Foreskin keratinocyte (primary cell): ENCODE measurements at places on chromosomes 5 and 9.

- DNase-seq, result no peak
Measured at GRCh38 chr9:22969350-22969979, 522.8 kb downstream of the DMRTA1 start.

DNA sequence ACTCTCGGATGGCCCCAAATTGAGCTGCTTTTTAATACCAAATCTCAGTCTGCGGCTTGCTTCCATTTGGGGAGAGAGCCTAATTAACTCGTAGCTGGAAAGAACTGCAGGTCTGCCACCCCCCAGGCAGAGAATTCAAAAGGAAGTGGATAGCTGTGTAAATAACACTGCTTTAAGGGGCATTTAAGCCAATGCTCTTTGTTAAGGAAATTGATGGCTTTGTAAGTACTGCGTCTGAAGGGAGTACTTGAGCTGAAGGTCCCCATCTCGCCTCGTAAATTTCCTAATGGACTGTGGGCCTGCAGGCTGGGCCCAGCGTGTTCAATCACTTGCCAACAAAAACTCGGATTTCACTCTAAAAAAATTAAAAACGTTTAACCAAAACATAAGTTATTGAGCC, 132.7 kb downstream of the PAPPA start:
- no peak for DNase-seq

- no peak for DNase-seq
Measured at GRCh38 chr5:67030289-67031056, 166.1 kb downstream of the CD180 start.

GRCh38 chr5:179876610-179876952, 18.0 kb upstream of the MRNIP start:
- no peak for DNase-seq

DNA sequence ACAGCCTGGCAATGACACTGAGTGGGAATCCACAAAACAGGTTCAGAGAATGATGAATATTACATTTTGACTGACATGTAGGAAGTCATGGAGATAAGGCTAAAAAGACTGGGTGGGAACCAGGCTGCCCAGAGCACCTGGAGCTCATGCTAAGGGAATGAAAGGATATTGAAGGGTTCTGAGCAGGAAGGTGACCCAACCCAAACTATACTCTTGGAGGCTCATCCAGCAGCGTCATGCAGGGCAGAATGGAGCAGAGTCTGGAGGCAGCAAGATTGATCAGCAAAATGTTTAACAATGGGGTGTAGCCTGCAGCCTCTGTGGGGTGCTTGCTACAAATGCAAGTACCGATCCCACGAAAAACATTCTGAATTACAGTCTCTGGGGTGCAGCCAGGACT, 120.2 kb downstream of the PSD2 start:
- DNase-seq, result no peak

GRCh38 chr9:88816141-88816540, 175.1 kb upstream of the S1PR3 start:
- no peak for DNase-seq

DNA sequence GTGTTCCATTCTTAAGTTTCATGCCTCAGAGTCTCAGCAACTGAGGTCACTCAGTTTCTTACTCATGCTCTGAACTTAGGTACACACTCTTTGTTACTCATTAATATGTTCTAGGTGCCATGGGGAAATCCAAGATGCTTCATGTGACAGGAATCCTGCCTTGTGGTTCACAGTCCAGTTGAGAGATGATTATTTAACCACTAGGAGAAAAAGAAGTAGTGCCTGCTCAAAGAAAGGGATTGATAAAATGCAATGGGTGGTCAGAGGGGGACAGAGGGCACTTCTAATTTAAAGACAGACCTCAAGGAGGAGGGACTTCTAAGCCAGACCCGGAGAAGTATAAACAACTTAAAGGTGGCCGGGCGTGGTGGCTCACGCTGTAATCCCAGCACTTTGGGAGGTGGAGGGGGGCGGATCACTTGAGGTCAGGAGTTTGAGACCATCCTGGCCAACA, 69.0 kb downstream of the UGCG start:
- DNase-seq, result peak; percentile 98

- no peak for DNase-seq
Measured at GRCh38 chr9:111096051-111096450, 57.8 kb upstream of the LPAR1 start.

DNA sequence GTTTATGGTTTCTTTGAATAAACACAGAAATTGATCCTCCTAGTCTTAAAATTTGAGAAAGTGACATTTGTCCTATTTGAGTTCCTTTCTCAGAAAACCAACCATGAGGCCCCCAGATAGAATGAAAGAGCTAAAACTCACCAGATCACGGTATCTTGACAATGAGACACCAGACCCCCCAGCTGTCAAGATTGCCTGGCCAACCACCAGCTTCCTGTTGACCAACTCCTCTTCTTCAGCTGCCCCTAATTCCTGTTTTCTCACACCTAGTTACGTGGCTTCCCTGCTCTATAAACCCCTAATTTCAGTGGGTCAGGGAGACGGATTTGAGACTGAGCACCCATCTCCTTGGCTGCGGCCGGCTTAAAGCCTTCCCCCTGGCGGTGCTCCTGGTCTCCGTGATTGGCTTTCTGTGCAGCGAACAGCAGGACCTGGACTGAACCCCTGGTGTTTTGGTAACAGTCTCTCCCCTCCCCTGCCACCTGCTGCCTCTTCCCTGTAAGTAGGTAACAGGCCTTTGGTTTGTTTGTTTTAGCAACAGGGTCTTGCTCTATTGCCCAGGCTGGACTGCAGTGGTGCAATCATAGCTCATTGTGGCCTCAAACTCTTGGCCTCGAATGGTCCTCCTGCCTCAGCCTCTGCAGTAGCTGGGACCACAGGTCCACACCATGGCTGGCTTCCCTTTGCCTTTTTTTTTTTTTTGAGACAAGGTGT, 4.8 kb upstream of the ENTPD2 start:
- no peak for DNase-seq

GRCh38 chr5:137672001-137672400, 63.9 kb downstream of the KLHL3 start:
- DNase-seq, result no peak
